ENCODE measurements at places on chromosomes 4 and X.
A peak's percentile ranks its signal among the peaks of the same experiment; 100 is the strongest.

GRCh38 chr4:121676345-121677075 is 20.3 kb downstream of the ANXA5 start:
- no peak for DNase-seq

DNA sequence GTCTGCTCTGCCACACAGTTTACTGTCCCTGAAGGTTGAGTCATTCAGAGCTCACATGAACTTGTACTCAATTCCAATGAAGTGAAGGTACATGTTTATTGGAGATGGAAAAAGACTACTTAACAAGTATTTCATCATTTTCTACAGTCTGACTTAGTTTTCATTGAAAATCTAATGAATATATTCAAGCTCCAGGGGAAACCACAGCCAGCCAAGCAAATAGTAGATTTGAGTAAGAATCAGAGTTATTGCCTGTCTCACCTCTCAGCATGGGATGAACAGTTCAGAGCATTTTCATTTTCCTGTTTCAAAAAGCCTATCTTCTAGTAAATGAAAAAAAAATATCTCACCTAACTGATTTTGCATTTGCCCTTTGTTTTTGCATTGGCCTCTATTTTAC is 1249.4 kb upstream of the DIAPH2 start:
- DNase-seq, result no peak

- no peak for DNase-seq
These were observed 424 bp upstream of the ZNF330 start for GRCh38 chr4:141220271-141220670.

- DNase-seq, result no peak
These were observed 83.8 kb downstream of the SMARCA5 start for GRCh38 chr4:143597276-143597675.

DNA sequence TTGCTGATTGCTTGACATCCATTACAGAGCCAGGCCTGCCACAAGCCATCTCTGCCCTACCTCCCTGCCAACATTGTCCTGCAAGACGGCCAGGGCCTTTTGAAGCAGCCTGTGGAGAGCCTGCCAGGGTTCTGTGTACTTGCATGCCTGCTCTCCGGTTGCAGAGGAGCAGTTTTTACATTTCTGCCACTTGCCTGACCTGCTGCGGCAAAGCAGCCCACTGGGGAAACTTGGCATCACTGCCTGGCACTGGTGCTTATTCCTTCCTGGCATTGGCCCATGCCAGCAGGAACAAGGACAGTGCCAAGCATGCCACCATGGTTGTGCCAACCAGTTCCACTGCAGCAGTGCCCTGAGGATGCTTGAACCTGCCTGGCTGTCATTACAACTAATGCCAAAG is 167.1 kb downstream of the NHS start:
- DNase-seq, result no peak

- no peak for DNase-seq
These were observed 1331.1 kb downstream of the ADGRL3 start for GRCh38 chr4:62531264-62531663.

- DNase-seq, result no peak
These were observed 29.0 kb downstream of the CLOCK start for GRCh38 chr4:55517526-55518229.

- DNase-seq, result no peak
These were observed 23.9 kb downstream of the SRD5A3 start for GRCh38 chr4:55369968-55370367.

GRCh38 chr4:185702147-185702663 is 109.8 kb downstream of the SORBS2 start:
- no peak for DNase-seq

DNA sequence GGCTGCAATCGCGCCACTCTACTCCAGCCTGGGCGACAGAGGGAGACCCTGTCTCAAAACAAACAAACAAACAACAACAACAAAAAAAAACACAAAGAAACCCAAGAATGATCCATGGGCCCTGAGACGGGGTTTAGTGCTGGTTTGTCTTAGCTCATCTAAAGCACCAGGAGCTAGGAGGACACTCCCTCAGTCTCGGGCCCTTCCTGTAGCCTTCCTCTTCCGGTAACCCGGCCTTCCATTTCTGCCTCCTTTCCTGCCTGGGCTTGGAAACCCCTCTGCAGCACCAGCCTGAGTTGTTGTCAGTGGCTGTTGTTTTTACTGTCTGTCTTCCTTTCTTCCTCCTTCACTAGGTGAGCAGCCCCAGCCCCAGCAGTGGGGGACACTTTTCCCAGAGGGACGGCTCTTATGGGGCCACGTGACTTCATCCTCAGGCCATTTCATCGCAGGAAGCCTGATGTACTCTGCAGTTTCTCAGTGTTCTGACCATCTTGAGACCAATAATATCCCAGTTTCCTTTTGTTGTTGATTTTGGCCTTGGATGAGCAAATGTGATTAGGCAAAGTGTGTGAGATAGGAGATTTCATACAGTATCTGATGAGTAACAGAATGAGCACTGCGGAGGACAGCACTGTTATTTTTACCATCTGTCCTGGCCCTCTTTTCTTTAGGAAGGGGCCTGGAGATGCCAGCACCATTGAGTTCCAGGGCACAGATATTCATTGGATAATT is 90.1 kb downstream of the ANAPC4 start:
- no peak for DNase-seq

- no peak for DNase-seq
These were observed 12.6 kb downstream of the SRD5A3 start for GRCh38 chr4:55358668-55359067.

- no peak for DNase-seq
These were observed 50.6 kb upstream of the CD40LG start for GRCh38 chrX:136597356-136597755.

- no peak for DNase-seq
These were observed 1042.3 kb downstream of the FSTL5 start for GRCh38 chr4:161121451-161121850.

DNA sequence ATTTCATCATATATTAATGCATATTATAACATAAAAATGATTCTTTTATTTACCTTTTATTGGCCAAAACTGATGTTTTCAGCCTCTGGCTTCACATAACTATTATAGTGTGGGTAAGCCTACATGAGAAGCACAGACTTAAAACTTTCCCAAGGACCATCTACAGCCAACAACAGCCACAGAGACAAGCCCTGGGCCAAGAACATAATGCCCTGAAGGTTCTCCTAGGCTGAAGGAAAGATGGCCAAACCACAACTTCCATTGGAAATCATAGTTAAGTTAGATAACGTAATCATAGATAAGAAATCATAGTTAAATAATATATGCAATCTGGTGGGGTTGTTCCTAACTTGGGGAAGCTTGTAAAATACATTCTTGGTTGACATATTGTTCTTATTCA is 280.0 kb upstream of the EMCN start:
- no peak for DNase-seq

- DNase-seq, result no peak
These were observed 57.1 kb upstream of the NKX1-1 start for GRCh38 chr4:1463088-1463926.

DNA sequence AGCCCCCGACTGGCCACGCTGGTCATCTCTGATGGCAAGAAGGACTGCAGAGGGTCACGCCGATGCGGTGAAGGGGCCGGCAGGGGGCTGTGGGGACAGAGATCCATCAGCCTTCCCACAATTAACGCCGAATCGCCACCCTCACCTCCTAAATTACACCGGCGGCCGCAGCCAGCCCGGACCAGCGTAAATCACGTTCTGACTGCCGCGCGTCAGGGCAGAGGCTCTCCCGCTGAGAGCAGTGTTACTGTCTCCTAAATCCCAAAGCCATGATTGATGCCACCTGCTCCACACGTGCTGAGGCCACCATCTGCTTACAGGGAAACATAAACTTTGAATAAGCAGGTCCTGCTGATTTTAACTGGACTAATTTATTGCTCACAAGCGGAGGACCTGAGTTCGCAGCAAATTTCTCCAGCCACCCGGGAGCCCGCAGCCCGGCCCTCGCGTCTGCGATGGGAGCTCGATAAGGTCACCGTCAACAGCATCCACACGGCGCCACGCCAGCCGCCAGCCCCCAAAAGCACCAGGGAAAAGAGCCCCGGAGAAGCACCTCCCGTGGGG is 127.3 kb upstream of the NKX1-1 start:
- DNase-seq, result peak; percentile 66

DNA sequence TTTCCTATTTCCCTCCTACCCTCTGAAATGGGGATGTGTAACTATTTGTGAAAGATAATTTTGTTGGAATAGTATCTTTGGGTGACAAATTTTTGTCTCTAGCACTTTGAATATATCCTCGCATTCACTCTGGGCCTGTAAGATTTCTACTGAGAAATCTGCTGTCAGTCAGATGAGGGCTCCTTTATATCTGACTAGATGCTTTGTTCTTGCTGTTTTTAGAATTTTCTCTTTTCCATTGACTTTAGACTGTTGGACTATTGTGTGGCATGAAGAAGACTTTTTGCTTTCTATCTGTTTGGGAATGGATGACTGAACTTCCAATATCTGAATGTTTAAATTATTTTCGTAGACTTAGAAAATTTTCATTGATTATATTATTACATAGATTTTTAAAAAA is 54.2 kb upstream of the GRID2 start:
- no peak for DNase-seq

DNA sequence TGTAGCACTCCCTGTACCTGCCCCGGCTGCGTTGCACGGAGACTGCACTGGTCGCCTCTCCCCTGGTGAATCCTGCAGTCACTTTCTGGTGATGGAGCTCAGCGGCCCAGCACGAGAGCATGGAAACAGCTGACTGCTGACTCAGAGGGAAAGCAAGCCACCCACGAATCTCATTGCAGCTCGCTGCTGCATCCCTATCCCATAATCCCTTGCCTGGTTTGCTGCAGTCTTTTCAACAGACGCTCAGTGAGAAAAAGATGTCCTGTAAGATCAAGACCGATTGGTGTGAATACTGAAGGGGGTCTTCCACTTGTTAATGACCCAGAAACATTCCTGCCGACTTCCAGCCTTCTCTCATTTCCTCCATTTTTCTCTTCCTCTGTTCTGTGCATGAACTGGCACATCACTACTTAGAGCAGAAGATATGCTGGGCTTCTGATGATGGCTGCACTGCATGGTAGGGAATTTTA is 52.9 kb downstream of the TRIM2 start:
- peak; percentile 64 for DNase-seq

- no peak for DNase-seq
These were observed 60.3 kb downstream of the EGF start for GRCh38 chr4:109972786-109973528.

GRCh38 chr4:1903035-1903434 is 31.8 kb downstream of the NSD2 start:
- no peak for DNase-seq

GRCh38 chr4:90127223-90127705 is at the start of gene CCSER1:
CCSER1 (plus strand) TSS chr4:90127394.
- DNase-seq, result peak; percentile 77

DNA sequence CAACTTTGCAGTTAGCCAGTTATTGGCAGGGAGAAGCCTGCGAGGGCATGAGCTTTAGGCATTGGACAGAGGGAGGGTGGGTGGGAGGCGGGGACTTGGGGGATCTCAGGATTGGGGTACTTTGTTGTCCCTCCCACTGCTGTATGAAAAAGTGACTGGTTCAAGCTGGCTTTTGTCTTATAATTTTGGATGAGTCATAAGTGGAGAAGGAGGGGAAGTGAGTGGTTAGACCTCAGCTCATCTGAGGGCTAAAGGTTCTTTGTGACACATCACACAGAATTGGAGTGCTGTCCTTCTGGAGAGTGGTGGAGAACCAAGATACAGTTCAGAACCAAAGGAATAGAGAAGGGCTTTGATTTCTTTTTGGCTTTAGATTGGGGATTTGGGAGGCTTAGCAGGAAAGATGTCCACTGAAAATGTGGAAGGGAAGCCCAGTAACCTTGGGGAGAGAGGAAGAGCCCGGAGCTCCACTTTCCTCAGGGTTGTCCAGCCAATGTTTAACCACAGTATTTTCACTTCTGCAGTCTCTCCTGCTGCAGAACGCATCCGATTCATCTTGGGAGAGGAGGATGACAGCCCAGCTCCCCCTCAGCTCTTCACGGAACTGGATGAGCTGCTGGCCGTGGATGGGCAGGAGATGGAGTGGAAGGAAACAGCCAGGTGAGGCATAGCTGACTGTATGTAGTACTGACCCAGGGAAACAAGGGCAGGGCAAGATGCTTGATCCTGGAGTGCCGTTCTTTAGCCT is at the start of gene SLC4A4:
TSS of gene SLC4A4 (plus strand) at position 175 of the 748 bp plus-strand sequence.
- DNase-seq, result no peak

DNA sequence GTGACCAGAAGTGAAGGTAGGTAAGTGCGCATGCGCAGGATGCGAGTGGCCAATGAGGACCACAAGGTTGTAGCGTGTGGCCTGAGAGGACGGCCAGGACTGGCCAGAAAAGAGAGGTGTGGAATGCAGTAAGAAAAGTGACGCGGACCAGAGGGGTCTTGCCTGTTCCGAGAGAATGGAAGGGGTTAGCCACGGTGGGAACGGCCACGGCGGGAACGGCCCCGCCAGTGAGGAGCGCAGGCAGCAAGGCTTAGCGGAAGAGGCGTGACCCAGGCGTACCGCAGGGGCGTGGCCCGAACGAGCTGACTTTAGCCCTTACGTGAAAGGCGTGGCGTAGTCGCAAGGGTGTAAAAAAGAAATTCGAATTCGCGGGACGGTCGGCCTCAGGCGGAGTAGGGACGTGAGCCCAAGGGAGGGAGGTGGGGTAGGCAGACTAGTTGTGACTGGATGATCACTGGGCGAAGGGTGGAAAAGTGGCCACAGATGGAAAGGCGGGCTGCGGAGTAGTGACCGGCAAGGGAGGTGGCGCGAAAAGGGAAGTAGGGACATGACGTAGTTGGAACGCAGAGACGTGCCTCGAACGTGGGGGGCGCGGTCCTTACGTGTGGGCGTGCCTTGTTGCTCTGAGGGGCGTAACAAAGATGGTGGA is 10.4 kb upstream of the CLTRN start:
- peak; percentile 90 for DNase-seq

DNA sequence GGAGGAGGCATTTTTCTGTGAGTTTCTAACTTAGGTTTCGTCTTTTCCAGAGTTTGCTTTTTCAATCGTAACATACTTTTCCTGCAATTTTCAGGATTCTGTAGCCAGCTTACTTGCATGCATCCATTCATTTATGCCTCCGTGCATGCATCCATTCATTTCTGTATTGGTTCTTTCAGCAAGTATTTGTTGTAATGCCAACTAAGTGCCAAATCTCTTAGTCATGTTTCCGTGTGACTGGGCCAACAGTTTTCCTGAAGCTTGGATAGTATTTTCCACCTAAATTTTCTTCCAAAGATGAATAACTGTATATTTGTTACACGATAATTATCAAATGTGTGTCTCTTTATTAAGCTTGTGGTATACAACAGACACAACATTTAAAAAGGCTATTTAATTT is 41.5 kb downstream of the CBLL2 start:
- DNase-seq, result no peak

DNA sequence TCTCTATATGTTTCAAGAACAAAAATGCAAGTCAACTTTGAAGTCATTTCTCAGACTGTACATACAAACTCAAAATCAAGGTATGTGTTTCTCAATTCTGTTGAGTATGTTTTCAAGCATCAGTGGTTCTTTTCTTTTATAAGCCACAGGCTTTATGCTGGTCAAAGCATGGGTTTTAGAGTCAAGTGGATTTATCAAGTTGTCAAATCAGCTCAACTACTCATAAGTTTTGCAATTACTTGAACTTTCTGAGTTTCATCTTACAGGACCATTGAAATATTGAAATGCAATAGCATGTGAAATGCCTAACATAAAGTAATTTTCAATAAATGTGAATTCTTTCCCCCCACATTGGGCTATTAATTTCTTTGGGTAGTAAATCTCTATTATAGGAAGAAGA is 239.9 kb upstream of the DKK2 start:
- no peak for DNase-seq

GRCh38 chr4:121698236-121698671 is 1.5 kb upstream of the ANXA5 start:
- DNase-seq, result no peak
